ENCODE measurements at places on chromosomes 1 and 21. TPM values are rescaled to one million over a fixed set of nuclear protein-coding genes. Genes with fewer than 3 reads are reported as not detected.

Gene PIK3C2B
- 19.1 TPM for total RNA-seq

Gene IL23R
- not detected for total RNA-seq

GRCh38 chr1:221139991-221140390 is 260.7 kb downstream of the HLX start:
- H3K36me3 ChIP-seq: no peaks in the 10 kb centered on the region
- H3K4me1 ChIP-seq: no peaks in the 10 kb centered on the region
- no peak overlapping the region for H3K4me3 ChIP-seq
- no peak overlapping the region for H3K27ac ChIP-seq

DNA sequence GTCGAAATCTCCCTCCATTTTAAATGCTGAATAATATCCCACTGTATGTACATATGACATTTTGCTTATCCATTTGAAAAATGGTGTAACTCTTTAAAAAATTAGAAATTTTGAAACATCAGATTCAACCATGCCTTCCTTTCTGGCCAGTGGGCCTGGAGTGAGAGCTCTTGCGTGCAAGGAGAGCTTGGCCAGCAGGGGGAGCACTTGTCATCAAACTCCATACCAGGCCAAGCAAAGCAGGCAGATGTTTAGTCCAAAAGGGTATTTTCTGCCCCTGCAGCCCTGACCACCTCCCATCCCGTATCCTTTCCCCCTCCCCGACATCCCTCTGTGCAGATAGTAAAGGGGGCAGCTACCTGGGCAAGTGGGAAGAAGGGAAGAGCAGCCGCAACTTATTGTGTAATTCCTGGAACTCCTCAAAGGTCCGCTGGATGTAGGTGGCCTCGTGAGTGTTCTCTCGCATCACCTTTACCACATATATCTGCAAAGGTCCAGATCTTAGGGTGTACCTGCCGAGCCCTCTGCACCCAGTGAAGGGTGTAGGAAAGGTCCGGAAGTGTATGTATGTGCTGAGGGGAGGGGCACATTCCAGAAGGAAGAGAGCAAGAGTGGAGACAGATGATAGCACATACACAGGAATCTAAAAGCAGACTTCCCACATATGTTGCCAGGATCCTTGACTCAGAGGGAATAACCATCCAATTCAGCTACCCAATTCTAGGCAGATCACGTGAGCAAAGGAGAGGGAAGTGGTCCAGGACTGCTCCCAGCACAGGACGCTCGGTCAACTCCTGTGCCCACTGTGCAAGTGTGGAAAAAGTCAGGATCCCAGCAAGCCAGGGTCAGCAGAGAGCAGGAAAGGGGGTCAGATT is 19.9 kb upstream of the PPP1R15B start:
- peak overlapping the region; percentile 11 for H3K27ac ChIP-seq
- no peak overlapping the region for H3K4me3 ChIP-seq
- peaks cover 3% of the 10 kb centered on the region for H3K4me1 ChIP-seq
- H3K36me3 ChIP-seq: no peaks in the 10 kb centered on the region
- peak; percentile 50 for DNase-seq

DNA sequence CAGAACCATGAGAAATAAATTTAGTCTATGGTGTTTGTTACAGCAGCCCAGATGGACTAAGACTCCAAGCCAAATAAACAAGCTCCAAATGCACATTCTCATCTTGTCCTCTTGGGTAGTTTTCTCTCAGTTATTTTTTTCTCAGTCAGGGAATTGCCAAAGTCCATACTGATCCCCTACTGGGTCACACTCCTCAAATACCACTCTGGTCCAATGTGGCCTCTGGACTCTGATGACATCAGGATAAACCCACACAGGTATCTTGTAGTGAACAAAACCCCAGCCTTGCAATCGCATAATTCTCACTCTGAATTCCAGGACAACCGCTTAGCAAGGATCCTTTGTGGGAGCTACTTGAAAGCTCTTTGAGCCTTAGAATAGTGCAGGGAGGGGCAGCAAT is 248.4 kb upstream of the JUN start:
- DNase-seq: no peak
- no peaks in the 10 kb centered on the region for H3K27me3 ChIP-seq
- H3K36me3 ChIP-seq: no peaks in the 10 kb centered on the region
- H3K4me3 ChIP-seq: no peak overlapping the region
- H3K27ac ChIP-seq: no peak overlapping the region

GRCh38 chr1:200437556-200438203 is 27.8 kb upstream of the ZNF281 start:
- H3K27me3 ChIP-seq: no peaks in the 10 kb centered on the region
- no peak for DNase-seq
- no peaks in the 10 kb centered on the region for H3K36me3 ChIP-seq
- H3K4me1 ChIP-seq: no peaks in the 10 kb centered on the region
- H3K27ac ChIP-seq: peak overlapping the region; percentile 55

DNA sequence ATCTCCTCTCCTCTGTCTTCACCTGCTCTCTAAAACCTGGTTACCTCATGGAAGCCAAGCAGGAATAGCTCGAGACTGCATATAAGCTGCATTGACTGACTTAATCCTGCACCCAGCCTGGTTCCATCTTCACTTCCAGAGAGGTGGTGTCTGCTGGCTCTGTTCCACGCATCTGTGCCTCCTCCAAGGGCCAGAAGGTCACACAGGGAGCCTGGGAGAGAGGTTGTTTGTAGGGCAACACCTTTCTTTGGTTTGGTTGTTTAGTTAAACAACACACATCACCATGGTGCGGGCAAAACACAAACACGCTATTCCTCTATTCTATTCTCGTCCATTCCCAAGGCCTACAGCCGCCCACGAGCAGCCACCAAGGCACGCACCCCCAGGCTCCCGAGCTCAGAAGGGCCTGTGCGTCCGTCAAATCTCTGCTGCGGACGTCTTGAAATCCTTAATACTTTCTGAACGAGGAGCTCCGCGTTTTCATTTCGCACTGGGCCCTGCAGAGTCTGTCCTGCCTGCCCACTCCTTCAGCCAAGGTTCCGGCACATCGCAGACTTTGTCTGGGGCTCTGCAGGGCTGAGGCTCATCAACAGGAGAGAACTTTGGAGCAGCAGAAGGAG is 116.2 kb downstream of the RIPK4 start:
- no peaks in the 10 kb centered on the region for H3K27me3 ChIP-seq
- peaks cover 12% of the 10 kb centered on the region for H3K4me1 ChIP-seq
- no peak overlapping the region for H3K4me3 ChIP-seq
- no peaks in the 10 kb centered on the region for H3K36me3 ChIP-seq

DNA sequence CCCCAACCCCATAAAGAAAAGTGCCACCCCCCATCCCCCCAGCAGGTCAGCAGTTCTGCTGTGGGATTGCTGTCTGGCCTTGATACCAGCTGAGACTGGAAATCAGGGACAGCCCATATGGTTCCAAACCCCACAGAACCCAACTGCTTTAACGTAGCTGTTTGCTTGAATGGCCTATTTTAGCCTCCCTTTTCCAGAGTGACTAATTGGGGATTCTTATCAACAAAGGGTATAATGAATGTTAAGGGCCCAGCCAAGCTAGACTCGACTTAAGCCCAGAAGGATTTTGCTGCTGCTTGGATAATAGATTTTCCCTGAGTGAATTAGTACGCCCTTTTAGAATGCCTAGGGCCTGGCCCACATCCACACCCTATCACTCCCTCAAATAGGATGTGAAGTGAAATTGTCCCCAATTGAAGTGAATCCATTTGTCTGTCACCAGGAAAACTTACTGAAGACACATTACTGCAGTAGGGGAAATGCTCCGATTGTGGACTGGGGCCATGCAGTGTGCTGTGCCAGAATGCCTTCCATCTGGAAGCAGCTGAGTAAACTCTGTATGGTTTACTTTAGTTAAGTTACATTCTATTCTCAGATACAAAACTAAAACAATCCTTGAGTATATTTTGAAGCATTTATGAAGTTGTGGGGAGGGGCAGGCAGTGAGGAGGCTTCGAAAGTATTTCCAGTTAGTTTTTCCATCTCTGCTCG is 156.9 kb downstream of the DHRS3 start:
- H3K27me3 ChIP-seq: no peaks in the 10 kb centered on the region
- H3K36me3 ChIP-seq: no peaks in the 10 kb centered on the region
- H3K4me1 ChIP-seq: peaks cover 14% of the 10 kb centered on the region
- no peak overlapping the region for H3K4me3 ChIP-seq
- no peak for DNase-seq
